ENCODE measurements at places on chromosomes 6 and 20. TPM values are rescaled to one million over a fixed set of nuclear protein-coding genes. Genes with fewer than 3 reads are reported as not detected.

- no peaks in the 10 kb centered on the region for H3K36me3 ChIP-seq
- DNase-seq: no peak
These were observed 343.4 kb downstream of the PKHD1 start for GRCh38 chr6:51743999-51744398.

- no peaks in the 10 kb centered on the region for H3K27me3 ChIP-seq
- DNase-seq: no peak
- no peak overlapping the region for H3K4me3 ChIP-seq
- H3K27ac ChIP-seq: no peak overlapping the region
- peaks cover 12% of the 10 kb centered on the region for H3K4me1 ChIP-seq
These were observed 3.6 kb upstream of the BTN2A2 start for GRCh38 chr6:26379292-26379691.

DNA sequence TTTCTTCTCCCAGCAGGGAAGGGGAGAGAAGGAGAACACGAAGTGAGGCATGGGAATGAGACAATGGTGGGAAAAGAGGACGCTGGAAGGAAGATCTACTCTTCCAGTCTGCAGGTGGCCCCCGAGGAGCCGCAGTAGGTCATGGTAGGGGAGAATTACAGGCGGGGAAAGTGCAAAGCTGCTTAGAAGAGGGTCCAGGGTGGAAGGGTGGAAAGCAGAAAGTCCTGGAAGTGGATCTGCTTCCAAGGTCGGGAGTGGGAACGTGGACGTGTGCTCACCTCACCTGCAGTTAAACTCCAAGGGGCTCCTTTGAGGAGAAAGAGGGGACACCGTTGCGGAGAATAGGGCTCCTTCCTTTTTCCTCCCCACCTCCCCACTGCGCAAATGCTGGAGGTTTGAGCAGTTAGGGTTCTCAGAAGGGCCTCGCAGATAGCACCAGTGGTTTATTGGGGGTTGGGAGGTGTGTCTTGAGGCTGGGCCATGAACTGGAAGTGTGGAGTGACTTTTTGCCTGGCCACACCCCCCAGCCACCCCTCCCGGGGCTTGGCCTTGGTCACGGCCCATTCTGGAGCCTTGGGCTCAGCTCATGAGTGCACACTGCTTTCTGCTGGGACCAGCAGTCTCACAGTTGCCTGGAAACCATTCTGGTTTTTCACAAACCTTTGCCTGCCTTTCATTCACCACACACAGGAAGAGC is 100.4 kb upstream of the MLN start:
- no peaks in the 10 kb centered on the region for H3K36me3 ChIP-seq
- no peak overlapping the region for H3K27ac ChIP-seq
- DNase-seq: no peak
- H3K27me3 ChIP-seq: no peaks in the 10 kb centered on the region
- no peaks in the 10 kb centered on the region for H3K4me1 ChIP-seq
- H3K4me3 ChIP-seq: no peak overlapping the region

DNA sequence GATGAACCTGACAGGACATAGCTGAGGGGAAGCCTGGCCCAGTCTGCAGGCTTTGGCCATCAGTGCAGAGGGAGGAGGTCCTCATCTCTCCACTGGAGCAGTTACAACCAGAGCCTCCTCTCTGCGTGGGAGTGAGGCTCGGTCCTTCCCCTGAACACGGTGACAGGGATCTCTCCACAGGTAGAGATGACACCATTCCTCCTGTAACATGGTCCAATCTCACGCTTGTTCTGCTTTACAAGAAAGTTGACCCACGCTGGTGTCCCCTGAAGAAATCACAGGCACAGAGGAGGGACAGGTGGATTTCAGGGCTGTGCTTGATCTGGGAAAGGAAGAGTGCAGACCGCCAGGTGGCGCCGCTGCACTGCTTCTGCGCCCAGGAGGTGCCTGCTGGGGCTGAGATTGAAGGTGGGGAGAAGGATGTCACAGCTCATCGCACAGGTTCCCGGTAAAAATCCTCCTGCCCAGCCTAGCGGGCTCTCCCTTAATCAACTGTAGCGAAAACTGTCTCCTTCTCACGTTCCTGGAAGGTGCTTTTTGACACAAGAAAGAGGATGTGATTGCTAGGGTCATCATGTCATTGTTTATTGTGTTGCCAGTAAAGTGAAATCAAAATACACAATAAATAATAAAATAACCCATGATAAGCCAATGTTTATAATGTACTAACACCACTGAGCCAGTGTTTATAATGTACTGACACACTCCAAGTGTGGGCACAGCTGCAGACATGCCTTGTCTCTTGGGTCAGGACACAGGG is 20.4 kb downstream of the HLA-G start:
- H3K27me3 ChIP-seq: peaks cover 22% of the 10 kb centered on the region
- H3K4me1 ChIP-seq: no peaks in the 10 kb centered on the region
- no peak overlapping the region for H3K27ac ChIP-seq
- H3K36me3 ChIP-seq: no peaks in the 10 kb centered on the region
- no peak overlapping the region for H3K4me3 ChIP-seq

- H3K36me3 ChIP-seq: no peaks in the 10 kb centered on the region
- no peak overlapping the region for H3K4me3 ChIP-seq
- H3K27me3 ChIP-seq: peaks cover 13% of the 10 kb centered on the region
- peak; percentile 46 for DNase-seq
- H3K27ac ChIP-seq: no peak overlapping the region
- peaks cover 5% of the 10 kb centered on the region for H3K4me1 ChIP-seq
These were observed 47.8 kb upstream of the ENTPD6 start for GRCh38 chr20:25147716-25148115.

- H3K36me3 ChIP-seq: no peaks in the 10 kb centered on the region
- no peak overlapping the region for H3K27ac ChIP-seq
- no peak for DNase-seq
These were observed 14.0 kb downstream of the KCNQ2 start for GRCh38 chr20:63458170-63459069.

GRCh38 chr6:52375780-52376556 is 14.0 kb downstream of the PAQR8 start:
- H3K4me1 ChIP-seq: no peaks in the 10 kb centered on the region
- no peaks in the 10 kb centered on the region for H3K36me3 ChIP-seq
- no peak for DNase-seq
- H3K4me3 ChIP-seq: no peak overlapping the region
- H3K27ac ChIP-seq: no peak overlapping the region

Gene PAX1
- total RNA-seq: not detected

Gene CDH4
- 0.93 TPM for total RNA-seq

- peak within 1 kb of the TSS; percentile 5 for H3K4me3 ChIP-seq
- H3K27ac ChIP-seq: no peak within 1 kb of the TSS
- DNase-seq: no peak
- no peaks in the 10 kb centered on the region for H3K4me1 ChIP-seq
- H3K27me3 ChIP-seq: no peaks in the 10 kb centered on the region
These were observed at the start of gene SLC52A3 for GRCh38 chr20:768426-768978. SLC52A3 (minus strand) TSS chr20:768500; CDS start chr20:765774, 2,726 bp downstream.

- no peaks in the 10 kb centered on the region for H3K36me3 ChIP-seq
- H3K4me3 ChIP-seq: no peak overlapping the region
- no peaks in the 10 kb centered on the region for H3K27me3 ChIP-seq
- DNase-seq: no peak
These were observed 425.4 kb upstream of the HTR1E start for GRCh38 chr6:86511962-86512361.

Gene TBX18
- total RNA-seq: not detected

- peak overlapping the region; percentile 98 for H3K27ac ChIP-seq
- peaks cover 6% of the 10 kb centered on the region for H3K36me3 ChIP-seq
- H3K4me3 ChIP-seq: no peak overlapping the region
- no peak for DNase-seq
- no peaks in the 10 kb centered on the region for H3K27me3 ChIP-seq
These were observed 2.2 kb downstream of the TM9SF4 start for GRCh38 chr20:32111753-32112152.

Gene GPR6
- not detected for total RNA-seq

- no peak overlapping the region for H3K27ac ChIP-seq
- H3K4me3 ChIP-seq: no peak overlapping the region
- H3K4me1 ChIP-seq: no peaks in the 10 kb centered on the region
- no peak for DNase-seq
- H3K27me3 ChIP-seq: no peaks in the 10 kb centered on the region
These were observed 26.3 kb downstream of the PM20D2 start for GRCh38 chr6:89172131-89172530.

DNA sequence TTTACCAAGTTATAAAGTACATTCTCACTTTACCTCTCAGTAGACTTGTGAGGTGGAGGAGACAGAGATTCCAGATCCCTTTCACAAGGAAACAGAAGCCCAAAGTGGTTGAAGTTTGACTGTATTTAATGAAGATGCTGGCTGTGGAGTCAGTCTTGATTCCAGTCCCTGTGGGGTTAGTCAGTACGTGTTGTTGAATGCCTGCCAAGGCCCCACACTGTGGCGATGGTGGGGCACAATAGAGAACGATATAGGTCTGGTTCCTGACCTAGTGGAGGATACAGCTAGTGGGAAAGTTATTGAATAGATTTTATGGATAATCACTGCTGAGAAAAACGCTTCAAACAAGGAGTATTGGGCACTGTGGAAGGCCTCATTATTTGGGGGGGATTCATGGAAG is 71.4 kb downstream of the LRRC1 start:
- peak; percentile 16 for DNase-seq
- no peaks in the 10 kb centered on the region for H3K36me3 ChIP-seq
- no peaks in the 10 kb centered on the region for H3K4me1 ChIP-seq
- H3K4me3 ChIP-seq: no peak overlapping the region
- no peak overlapping the region for H3K27ac ChIP-seq

Gene OR2J1
- total RNA-seq: not detected

DNA sequence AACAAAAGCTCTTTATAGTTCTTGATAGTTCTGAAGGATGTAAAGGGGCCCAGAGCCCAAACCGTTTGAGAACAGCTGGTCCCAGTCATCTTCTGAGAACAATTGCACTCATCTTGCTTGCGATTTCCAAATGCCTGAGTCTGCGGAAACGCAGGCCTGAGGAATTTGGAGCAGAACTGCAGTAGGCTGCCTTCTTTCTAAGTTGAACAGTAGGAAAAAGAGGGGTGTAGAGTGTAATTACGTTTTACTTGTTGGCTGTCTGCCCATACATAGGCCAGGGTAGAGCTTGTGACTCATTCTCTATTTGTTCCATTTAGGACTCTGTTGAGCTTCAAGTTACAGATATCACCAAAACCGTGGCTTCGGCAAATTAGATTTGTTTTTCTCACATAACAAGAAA is 42.0 kb upstream of the KIF16B start:
- DNase-seq: no peak
- no peak overlapping the region for H3K27ac ChIP-seq
- no peaks in the 10 kb centered on the region for H3K27me3 ChIP-seq

DNA sequence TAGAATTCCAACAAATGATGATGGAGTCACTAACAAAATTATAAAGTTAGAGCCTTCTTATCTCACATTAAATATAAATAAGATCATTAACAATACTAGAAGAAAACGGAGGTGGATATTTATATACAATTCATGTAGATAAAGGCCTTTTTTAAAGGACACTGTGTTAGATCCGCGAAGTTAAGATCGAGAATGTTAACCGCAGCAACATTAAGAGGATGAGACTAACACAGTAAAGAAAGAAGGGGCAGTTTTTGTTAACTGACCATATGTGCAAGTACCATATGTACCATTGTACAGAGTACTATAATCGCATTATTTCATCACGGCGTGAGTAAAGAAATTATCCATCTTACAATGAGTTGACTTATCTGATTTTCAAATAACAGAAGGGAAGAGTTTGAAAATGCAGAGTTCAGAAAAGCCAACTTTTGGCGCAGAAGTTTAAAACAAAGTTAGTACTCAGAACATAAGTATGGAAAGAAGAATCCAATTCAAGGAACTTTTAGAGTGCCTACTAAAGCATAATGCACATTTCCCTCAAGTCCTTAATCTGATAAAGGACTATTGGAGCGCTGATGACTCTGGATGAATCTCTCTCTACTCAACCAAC is 1.4 kb downstream of the FBXL4 start:
- peak overlapping the region; percentile 59 for H3K4me3 ChIP-seq
- H3K4me1 ChIP-seq: peaks cover 10% of the 10 kb centered on the region
- H3K27ac ChIP-seq: no peak overlapping the region
- no peaks in the 10 kb centered on the region for H3K36me3 ChIP-seq

DNA sequence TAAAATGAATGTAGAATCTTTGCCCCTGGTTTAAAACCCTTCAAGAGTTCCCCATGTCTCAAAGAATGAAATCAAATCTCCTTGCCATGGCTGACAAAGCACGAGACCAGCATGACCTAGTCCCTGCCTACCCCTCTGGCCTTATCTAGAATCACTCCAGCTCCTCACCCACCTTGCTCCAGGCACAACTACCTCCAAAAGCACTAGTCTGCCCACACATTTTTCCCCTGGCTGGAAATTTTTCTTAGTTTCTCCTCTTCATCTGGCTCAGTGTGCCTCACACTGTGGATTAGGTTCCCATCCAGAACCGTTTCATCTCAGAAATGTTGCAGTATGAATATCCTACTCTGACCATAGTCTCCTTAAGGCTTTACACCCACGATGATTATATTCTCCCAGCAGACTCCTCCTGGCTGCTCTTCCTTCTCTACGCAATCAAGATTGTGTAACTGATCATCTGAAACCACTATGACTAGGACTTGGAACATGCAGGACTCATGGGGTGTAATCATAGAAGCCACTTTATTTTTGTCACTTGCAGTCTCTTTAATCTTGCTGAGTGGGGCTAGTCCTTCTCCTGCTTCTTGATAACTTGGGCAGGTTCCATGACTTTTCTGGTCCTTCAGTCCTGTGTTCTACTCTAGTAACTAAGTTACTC is 7.8 kb upstream of the MRS2 start:
- H3K27ac ChIP-seq: no peak overlapping the region
- DNase-seq: no peak
- H3K4me3 ChIP-seq: no peak overlapping the region
- no peaks in the 10 kb centered on the region for H3K4me1 ChIP-seq
- H3K27me3 ChIP-seq: no peaks in the 10 kb centered on the region
- no peaks in the 10 kb centered on the region for H3K36me3 ChIP-seq

DNA sequence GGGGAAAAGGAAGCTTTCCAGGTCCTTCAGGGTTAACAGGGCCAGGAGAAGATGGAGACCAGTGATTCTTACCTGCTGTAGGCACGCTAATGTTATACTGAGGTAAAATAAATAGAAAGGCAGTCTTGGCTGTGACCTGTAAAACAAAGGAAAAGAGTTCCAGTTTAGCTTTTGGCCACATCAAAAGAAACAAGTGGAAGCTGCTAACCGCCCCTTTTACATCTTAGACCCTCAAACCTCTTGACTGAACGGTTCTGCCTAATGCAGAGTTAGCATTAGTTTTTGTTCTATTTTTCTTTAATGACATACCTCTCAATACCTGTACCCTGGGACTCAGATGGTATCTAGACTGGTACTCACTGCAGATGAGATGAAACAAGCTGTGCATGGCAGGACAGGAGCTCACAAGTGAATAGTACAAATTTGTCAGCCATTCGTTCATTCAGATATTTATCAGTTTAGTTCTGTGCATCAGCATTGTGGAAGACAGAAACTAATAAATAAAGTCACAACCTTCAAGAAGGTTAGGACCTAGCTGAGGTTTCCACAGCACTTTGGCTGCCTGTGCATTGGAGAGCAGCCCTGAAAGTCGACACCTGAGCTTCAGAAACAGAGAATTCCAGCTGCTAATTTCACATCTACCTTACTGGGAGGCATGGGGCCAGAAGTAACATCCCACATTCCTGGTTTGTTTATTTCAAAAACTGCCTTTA is 41.0 kb downstream of the TRAM2 start:
- peaks cover 14% of the 10 kb centered on the region for H3K4me1 ChIP-seq
- H3K27me3 ChIP-seq: no peaks in the 10 kb centered on the region
- no peak for DNase-seq
- no peak overlapping the region for H3K27ac ChIP-seq
- no peaks in the 10 kb centered on the region for H3K36me3 ChIP-seq
